ENCODE measurements at places on chromosomes 5 and 9. TPM values are rescaled to one million over a fixed set of nuclear protein-coding genes. Genes with fewer than 3 reads are reported as not detected.

Gene CNTNAP3B
- 1.2 TPM for total RNA-seq

Gene ADAM19
- total RNA-seq = 97.1 TPM

Gene TICAM2
- 2.0 TPM for total RNA-seq

Gene C8G
- 3.4 TPM for total RNA-seq

Gene TNFSF15
- 0.03 TPM for total RNA-seq

Gene GPX3
- total RNA-seq = 461 TPM

Gene ATG12
- 22.5 TPM for total RNA-seq

Gene STKLD1
- total RNA-seq = 0.62 TPM

Gene PCDHA1
- 0.08 TPM for total RNA-seq

Gene GNA14
- 2.7 TPM for total RNA-seq

Gene ECPAS
- total RNA-seq = 81.5 TPM

Gene PCDHB11
- 1.9 TPM for total RNA-seq

GRCh38 chr5:14257995-14258403 lies 114.9 kb downstream of the TRIO start:
- no peak for DNase-seq

GRCh38 chr5:23483090-23483489 lies 24.3 kb upstream of the PRDM9 start:
- DNase-seq = no peak

- DNase-seq = no peak
These were observed 149.6 kb downstream of the ASTN2 start for GRCh38 chr9:117265253-117265652.

DNA sequence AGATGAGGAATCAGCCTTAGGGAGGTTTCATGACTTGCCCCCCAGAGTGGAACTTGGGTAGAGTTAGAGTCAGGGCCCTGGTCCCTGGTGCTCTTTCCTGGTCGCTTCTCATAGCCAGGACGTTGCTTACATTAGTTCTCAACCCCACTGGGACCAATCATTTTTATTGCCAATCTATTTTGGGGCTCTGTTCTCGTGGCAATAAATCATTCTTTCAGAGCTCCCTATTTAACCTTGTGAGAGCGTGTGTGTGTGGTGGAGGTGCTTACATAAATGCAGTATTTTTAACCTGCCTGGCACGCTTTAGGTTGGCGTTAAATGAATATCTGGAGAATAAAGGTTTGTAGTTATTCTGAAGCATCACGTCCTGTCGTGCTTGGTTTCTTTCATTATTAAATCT lies 4.1 kb downstream of the TRIO start:
- no peak for DNase-seq

GRCh38 chr9:83449166-83449565 lies 89.0 kb downstream of the FRMD3 start:
- no peak for DNase-seq

DNA sequence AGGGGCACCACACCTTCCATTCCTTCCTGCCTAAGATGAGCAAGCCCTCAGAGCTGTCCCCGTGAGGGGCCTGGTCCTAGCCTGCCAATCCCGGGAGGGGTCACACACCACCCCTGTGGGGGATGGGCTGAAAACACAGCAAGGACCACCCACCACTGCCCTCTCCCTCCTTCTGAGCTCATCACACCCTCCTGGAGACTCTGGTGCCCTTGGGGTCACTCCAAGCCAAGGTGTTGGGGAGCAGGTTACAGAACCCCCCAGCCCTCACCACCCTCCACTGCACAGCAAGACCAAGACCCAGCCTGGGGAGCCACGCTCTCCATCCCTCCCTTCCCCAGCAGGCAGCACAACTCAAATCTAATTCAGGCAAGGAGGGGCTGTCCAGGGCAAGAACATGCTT lies 60.5 kb upstream of the PPP1R26 start:
- DNase-seq = peak; percentile 44

- peak; percentile 95 for DNase-seq
These were observed at the start of gene RAB3C for GRCh38 chr5:58582803-58583491. TSS of gene RAB3C (plus strand) at chr5:58583075. CDS start at chr5:58583209, 134 bp downstream.

GRCh38 chr5:73826301-73827105 lies 200.5 kb downstream of the ARHGEF28 start:
- DNase-seq = no peak

DNA sequence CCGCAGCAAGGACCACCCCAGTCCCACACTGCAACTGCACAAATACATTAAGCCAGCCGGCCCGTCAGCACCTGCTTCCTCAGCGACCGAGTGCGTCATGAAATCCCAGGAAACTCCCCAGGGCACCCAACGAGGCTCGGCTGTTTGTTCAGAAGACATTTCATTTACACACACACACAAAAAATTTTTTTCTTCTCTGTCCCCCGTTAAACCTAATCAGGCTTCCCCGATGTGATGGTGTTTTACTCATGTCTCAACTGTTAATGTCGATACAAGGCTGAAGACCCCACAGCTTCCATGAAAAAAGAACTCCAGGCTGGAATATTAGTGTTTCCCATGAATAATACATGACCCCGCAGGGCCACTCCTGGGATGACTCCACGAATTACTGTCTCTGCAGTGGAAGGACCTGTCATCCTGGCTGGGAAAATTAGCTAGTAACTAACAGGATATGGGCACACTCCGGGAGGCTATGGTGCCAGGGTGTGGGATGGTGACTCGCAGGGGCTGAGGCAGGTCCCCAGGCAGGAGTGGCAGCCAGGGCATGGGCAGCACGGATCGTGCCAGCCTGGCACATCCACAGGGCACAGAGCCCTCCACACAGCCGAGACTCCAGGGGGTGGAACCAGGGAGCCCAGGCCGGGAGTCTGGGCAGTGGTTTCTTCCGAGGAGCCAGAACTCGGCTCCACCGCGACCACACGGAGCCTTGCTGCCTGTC lies 102.4 kb downstream of the VAV2 start:
- DNase-seq = no peak

DNA sequence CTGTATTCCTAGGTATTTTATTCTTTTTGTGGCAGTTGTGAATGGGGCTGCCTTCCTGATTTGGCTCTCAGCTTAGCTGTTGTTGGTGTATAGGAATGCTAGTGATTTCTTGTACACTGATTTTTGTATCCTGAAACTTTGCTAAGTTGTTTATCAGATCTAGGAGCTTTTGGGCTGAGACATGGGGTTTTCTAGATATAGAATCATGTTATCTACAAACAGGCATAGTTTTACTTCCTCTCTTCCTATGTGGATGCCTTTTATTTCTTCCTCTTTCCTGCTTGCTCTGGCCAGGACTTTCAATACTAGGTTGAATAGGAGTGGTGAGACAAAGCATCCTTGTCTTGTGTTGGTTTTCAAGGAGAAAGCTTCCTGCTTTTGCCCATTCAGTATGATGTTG lies 129.9 kb downstream of the DMXL1 start:
- DNase-seq = no peak

- no peak for DNase-seq
These were observed 99.7 kb downstream of the PLCXD3 start for GRCh38 chr5:41410737-41411136.

DNA sequence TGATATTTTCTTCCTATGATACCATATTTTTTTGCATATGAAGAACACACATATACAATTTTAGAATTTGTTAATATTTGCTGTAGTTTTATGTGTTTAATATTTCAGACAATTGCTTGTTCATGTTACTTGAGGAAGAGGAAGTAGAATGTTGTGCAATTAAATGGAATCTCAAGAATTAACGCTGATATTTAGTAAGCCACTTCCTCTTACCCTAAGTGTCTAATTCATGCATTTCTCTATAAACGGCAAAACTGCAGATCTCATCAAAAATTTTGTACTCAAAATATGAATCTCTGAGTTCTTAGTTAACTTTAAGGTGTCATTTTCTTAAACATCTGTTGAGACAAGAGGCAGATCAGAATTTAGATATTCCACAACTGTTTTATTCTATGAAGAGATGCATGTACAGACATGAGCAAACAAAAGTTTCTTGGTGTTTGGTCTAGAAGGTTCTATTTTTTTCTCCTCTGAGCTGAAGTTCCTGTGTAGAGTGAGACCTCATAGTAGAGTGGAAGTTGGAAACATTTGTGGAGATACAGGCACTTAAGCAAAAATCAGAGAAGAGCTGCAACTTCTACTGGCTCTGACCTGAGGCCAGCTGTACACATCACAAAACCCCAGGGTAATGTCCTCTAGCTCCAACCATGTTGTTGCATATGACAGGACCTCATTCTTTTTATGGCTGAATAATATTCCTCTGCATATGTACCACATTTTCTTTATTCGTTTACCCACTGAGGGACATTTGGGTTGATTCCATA lies 16.6 kb upstream of the TGFBI start:
- no peak for DNase-seq
